DMS 273 treated with DMSO at 0.1 percent for 48 hours (cell line): ENCODE measurements at places on chromosomes 16 and 17.

DNA sequence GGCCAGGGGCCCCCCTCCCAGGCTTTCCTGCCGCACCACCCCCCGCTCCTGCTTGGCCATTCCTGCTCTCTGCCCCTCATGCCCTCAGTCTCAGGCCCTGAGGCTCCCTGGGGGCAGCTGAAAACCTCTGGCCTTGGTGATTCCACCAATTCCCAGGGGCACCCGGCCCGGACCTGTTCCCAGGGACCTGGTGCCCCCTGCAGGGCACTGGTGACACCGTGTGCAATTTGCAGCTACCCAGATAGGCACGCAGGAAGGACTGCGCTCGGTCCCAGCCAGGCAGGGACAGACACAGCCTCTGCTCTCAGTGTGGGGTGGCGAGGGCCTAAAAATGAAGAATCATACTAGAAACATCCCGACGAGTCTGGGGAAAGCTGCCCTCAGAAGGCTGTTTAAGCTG lies 13.4 kb downstream of the WFDC1 start:
- DNase-seq = no peak

GRCh38 chr16:74291577-74292208 lies 4.9 kb upstream of the PSMD7 start:
- DNase-seq = peak; percentile 34

GRCh38 chr17:63653050-63653449 lies 30.8 kb downstream of the MAP3K3 start:
- DNase-seq = no peak

- DNase-seq = no peak
These were observed 2.2 kb downstream of the ETV4 start for GRCh38 chr17:43543771-43544575.

DNA sequence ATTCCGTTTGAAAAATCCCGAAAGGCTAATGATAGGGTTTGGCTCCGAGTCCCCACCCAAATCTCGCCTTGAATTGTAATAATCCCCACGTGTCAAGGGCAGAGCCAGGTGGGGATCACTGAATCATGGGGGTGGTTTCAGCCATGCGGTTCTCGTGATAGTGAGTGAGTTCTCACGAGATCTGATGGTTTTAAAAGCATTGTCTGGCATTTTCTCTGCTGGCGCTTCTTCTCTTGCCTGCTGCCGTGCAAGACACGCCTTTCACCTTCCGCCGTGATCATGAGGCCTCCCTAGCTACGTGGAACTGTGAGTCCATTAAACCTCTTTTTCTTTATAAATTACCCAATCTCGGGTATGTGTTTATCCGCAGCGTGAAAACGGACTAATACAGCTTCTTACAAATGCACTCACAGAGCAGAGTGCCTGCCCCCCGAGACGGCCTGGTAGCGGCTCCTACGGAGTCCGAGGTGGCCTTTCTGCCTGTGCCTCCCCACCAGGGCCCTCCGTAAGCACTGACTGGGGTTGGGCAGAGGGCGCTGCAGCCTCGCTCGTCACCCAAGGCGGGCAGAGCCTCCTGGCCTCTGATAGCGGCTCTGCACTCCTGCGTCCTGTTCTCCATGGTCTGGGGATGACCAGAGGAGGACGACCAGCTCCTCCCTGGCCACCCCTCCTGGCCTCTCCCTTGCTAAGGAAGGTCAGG lies 131.7 kb downstream of the FOXL1 start:
- no peak for DNase-seq

GRCh38 chr16:8243981-8244380 lies 346.3 kb downstream of the TMEM114 start:
- no peak for DNase-seq

GRCh38 chr17:17363638-17364337 lies 60.6 kb downstream of the NT5M start:
- DNase-seq = no peak

DNA sequence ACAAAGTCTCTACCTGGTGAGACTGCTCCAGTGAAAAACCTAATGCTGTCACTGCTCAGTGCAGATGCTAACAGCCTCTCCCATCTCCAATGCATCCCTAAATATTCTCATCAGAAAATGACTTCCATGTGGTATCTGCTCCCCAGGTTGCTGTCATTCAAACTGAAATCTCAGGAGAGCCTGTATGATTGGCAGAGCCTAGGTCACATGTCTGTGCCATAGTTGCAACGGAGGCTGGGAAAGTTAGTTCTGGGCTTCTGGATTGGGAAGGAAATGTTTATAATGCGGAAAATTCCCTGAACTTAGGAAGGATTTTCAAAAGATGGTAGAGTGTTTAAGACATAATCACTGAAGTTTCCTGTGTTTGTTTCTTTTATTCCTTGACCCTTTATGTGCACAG lies 206.4 kb upstream of the ZKSCAN2 start:
- DNase-seq = no peak

DNA sequence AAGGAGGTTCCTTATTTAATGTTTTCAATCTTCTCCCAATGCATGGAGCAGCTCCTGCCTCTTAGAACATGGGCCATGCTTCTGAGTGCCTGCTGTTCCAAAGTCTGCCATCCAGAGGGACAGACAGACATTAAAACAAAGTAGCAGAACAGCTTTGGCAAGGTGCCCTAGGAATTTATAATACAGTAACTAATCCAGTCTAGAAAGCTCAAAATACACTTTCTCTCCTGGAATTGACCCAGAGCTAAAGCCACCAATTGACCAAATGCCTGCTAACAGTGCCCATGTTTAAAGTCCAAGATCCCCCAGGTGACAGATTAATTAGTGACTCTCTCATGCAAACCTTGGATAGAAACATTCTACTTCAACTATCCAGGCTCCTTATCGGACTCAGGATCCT lies 11.1 kb upstream of the CHRNE start:
- DNase-seq = no peak

GRCh38 chr16:54879681-54880080 lies 51.0 kb upstream of the IRX5 start:
- no peak for DNase-seq

GRCh38 chr16:89934611-89935553 lies 11.7 kb downstream of the TUBB3 start:
- DNase-seq = no peak

DNA sequence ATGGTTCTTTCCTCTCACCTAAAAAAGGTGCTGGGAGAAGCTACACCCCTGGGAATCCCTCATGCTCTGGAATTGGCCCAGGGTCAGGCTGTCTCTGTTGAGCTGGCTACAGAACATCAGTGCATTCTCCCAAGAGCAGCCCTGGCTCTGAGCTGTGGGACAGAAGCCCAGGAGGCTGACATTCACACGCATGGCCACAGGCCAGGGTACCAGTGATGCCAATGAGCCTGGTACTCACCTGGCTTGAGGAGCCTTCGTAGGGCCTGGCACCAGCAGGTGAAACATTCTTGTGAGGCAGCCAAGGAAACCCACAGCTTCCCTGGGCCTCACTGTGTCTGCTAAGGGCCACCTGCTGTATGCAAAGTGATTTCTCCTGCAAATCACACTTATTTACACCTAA lies 121.7 kb upstream of the CCL2 start:
- no peak for DNase-seq

GRCh38 chr16:8655184-8655717 lies 19.2 kb upstream of the ABAT start:
- DNase-seq = no peak

- no peak for DNase-seq
These were observed 559 bp downstream of the MVD start for GRCh38 chr16:88662222-88662842.

- DNase-seq = no peak
These were observed 5.0 kb upstream of the DNASE1L2 start for GRCh38 chr16:2231016-2231931.

DNA sequence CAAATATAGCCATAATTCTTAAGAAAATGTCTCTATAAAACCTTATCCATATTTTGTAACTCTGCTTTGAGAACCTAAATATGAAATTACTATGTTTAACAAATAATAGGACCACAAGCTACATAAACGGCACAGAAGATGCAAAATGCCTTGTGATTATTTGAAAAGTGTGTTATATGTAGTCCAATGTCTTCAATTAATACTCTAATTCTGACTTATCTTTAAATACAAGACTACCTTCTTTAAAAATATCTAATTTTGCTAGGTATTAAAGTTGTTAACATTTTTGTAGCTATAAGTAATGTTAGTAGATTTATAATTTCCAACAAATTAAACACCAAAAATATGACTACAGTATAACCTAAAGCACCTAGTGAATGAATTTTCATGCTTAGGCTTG lies 17.0 kb downstream of the PSMD12 start:
- no peak for DNase-seq

GRCh38 chr17:82049521-82049971 lies 2.1 kb downstream of the RFNG start:
- no peak for DNase-seq

GRCh38 chr16:81634380-81635062 lies 144.6 kb upstream of the PLCG2 start:
- DNase-seq = no peak

- DNase-seq = peak; percentile 6
These were observed 9.2 kb upstream of the CD300A start for GRCh38 chr17:74457146-74457819.

- no peak for DNase-seq
These were observed 30.9 kb downstream of the PAFAH1B1 start for GRCh38 chr17:2624292-2624731.

GRCh38 chr16:4691666-4692412 lies 1.5 kb upstream of the NUDT16L1 start:
- DNase-seq = no peak

DNA sequence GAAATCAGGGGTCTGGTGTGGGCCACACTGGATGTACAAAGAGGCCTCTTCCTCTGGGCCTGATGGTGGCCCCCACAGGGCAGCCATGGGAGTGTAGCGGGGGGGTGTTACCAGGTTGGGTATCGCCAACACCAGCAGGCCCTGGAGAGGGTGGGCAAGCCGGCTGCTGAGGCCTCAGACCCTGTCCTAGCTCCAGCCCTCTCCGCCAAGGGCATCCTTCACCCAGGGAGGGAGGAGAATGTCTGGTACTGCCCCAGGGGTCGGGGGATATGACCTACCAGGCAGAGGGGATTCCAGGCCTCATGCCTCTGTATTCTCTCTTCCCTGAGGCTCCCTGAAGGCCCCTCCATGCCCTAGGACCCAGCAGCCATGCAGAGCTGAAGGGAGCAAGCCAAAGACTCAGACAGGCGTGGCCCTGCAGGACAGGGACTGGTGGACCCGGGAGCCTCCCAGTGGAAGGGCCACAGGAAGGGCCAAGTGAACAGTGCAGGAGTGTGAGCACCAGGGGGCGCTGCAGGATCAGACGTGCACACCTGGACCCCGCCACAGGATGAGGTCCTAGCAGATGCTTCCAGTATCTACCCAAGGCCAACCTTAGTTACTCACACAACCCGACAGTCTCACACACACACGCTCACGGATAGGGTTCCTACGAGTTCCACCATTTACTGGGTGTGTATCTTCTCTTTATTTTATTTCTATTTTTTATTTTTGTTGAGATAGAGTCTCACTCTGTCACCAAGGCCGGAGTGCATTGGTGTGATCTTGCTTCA lies 10.9 kb upstream of the CES4A start:
- peak; percentile 78 for DNase-seq

DNA sequence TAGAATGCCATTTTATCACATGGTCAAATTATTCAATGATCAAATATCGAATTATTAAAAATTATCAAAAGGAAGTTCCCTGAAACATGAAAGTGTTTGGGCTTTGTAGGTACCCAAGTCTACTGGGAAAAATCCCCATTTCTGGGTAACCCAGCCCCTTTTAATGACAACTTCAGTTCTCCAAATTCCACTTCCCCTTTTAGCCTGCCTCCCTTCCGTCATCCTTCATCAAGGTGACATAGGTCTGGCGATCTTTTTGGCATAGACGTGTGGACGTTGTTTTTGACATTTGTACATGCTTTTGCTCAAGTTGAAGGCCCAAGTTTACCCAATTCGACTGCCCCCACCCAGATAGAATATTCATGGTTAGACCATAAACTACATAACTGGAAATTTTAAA lies 660.9 kb downstream of the MAF start:
- DNase-seq = no peak

DNA sequence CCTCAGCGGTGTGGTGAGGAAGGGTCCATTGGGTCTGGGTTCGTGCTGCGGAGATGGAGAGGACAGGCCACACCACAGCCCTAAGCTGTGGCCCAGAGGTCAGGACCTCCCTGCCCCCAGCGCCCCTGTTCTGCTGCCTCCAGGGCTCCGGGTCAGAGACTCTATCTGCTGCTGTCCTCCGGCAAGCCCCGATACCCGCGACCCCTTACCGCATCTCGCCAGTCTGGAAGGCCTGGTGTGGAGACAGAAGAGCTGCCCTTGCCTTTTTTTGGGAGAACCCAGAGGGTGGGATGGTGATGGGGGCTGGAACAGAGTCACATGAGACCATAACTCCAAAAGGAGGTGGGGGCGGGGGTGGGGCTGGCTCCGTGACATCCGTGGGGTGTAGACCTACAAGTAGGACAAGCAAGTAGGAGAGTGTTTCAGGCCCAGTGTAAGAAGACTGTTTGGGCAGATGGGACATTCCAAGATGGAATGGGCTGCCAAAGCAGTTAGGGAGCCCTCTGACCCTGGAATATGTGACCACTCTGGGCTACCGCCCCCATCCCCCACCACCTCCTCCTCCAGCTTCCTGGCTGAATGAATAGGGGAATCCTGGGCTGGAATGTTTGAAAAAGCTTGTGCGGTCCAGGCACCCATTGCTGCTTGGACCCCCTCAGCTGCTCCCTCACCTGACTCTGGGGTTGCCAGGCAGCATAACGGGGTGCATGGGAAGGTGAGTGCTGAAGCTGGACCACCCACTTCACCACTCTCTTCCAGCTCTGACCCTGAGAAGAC lies 1.4 kb downstream of the XYLT2 start:
- DNase-seq = no peak

GRCh38 chr17:13302419-13302818 lies 284.6 kb upstream of the ELAC2 start:
- no peak for DNase-seq

- DNase-seq = no peak
These were observed 7.3 kb downstream of the CYGB start for GRCh38 chr17:76530095-76530723.

- no peak for DNase-seq
These were observed 31.2 kb downstream of the MMD start for GRCh38 chr17:55390364-55390977.

DNA sequence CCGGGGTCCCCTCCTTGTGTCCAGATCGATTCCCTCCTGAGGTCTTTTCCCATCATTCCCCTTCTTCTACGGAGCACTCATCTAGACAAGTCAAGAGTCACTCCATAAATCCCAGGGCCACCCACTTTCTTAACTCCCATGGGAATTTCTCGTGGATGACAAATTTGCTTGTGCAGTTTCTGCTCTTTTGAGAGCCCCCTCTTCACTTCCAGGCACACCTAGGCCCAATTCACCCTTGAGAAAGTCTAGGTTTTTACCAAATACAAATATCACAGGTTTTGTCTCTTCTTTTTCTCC lies 522 bp upstream of the POLDIP2 start:
- DNase-seq = no peak

- no peak for DNase-seq
These were observed 44.3 kb downstream of the CACNG1 start for GRCh38 chr17:67088639-67089038.
